ENCODE measurements at places on chromosomes 4 and X.

GRCh38 chr4:80225595-80225994 lies 28.3 kb downstream of the PRDM8 start:
- no peak for DNase-seq

- DNase-seq, result no peak
Observed at GRCh38 chr4:12924253-12924652, 559.9 kb downstream of the RAB28 start.

DNA sequence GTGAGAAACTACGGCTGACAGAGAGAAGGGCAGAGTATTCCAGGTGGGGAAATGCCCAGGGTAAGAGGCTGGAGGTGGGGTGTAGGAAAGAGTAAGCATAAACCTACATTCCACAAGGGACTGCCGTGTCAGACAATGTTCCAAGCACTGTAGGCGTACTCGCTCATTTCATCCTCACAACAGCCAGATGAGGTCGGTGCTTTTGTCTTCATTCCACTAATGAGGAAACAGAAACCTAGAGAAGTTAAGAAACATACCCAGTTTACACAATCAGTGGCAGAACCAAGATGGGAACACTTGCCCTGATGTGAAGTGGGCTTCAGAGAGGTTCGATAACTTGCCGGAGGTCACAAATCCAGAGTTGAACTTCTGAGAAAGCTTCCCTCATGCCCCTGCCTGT lies 4.6 kb downstream of the SASH3 start:
- DNase-seq, result no peak

DNA sequence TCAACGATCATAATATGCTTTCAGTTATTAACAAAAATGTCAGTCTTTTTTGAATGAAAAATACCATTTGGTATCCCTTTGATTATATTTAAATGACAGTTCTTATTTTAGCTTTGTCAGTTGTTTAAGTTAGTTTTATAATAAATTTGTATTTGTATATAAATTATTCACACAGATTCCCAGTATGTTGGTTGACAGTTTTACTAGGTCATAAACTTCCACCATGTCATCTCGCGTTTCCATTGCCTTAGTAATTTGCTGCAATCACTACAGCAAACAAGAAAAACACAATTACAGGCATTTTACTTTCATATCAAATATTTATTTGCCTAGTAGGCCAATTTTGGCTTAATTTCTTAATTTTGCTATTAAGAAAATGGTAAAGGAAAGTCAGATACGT lies 109.6 kb upstream of the ANK2 start:
- no peak for DNase-seq

GRCh38 chrX:147877726-147878125 lies 34.0 kb upstream of the FMR1 start:
- DNase-seq, result no peak

- DNase-seq, result no peak
Observed at GRCh38 chr4:157389741-157390140, 169.2 kb downstream of the GRIA2 start.

Data from T-helper 2 cell (primary cell).